ENCODE measurements at places on chromosomes 2 and 18.

- no peak for DNase-seq
Observed at GRCh38 chr18:64806691-64807090, 657.8 kb upstream of the LINC00305 start.

DNA sequence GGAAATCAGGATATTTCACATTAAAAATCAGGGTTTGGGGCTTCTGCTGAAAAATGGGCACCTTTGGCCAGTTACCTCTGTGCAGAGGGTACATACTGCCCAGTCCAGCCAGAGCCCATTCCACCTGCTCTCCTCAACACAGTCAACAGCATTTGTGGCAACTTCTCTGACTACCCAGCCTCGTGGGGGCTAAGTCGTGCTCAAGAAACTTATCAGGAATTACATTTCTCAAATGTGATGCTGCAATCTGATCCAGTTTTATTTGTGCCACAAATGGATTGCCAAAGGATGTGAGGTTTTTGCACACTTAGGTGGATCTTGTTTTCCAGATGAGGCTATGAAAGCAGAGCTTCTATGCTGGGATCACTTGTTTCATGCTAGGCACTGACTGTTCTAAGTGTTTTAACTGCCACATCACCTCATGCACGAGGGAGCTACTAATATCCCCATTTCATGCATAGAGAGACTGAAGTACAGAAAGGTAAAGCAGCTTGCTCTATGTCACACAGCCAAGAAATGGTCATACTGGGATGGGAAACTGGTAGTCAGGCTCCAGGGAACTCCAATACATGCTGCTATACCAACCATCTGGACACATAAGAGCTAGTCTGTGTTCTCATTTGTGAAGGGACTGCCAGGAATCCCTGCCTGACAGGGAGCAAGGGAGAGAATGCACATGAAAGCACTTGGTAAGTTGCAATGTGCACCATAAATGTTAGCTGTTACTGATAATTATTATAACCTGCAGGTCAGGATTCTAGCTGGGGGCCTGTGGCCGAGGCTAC lies 89.0 kb upstream of the HK2 start:
- no peak for DNase-seq

- DNase-seq: no peak
Observed at GRCh38 chr2:218030409-218031195, 27.8 kb upstream of the TNS1 start.

GRCh38 chr2:71704131-71704561 lies 250.8 kb downstream of the DYSF start:
- no peak for DNase-seq

- no peak for DNase-seq
Observed at GRCh38 chr2:196798980-196799379, 503 bp downstream of the GTF3C3 start.

GRCh38 chr2:220377482-220378155 lies 750.2 kb downstream of the SLC4A3 start:
- DNase-seq: no peak

- DNase-seq: peak; percentile 42
Observed at GRCh38 chr2:13193900-13194299, 477.2 kb downstream of the TRIB2 start.

- DNase-seq: no peak
Observed at GRCh38 chr2:36734304-36734703, 37.8 kb downstream of the VIT start.

GRCh38 chr2:162221064-162221463 lies 22.2 kb downstream of the FAP start:
- peak; percentile 70 for DNase-seq

- DNase-seq: peak; percentile 57
Observed at GRCh38 chr2:20595439-20596192, 55.3 kb downstream of the HS1BP3 start.

GRCh38 chr2:235901243-235901642 lies 266.9 kb downstream of the GBX2 start:
- no peak for DNase-seq

All from urothelium cell line (cell line).